Activated gamma-delta T cell treated with anti-CD3 and anti-CD28 coated beads, Interleukin-2, amount 50 U/mL, for 16 hours (primary cell): ENCODE measurements at places on chromosomes 2 and 18.

GRCh38 chr2:171957061-171957460 is 34.8 kb downstream of the HAT1 start:
- no peak for DNase-seq

DNA sequence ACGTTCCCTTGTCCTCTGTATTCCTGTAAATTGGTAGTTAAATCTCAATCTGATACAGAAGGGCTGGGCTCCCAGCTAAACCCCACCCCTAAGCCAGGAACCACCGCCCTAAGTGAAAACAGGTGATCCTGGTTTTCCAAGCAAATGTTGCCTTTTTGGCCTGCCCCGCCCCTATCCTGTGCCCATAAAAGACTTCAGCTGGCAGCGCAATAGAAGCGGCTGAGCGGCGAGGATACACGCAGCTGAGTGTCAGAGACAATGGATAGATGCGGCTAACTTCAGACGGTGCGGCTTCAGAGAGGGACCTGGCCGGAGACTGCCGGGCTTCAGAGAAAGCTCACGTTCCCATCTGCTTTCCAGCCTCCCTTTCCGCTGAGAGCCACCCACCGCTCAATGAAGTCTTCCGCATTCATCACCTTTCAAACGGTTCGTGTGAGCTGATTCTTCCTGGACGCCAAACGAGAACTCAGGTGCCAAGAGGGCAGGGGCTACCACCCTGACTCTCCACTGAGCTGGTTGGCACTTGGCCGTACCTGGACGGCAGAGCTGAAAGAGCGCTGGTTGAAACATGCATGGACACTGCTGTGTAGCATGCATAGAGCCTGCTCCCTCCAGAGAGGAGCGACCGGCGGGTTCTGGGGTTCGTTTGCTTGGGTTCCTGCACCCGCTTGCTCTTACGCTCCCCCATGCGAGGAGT is 49.5 kb upstream of the POLE4 start:
- DNase-seq, result no peak

GRCh38 chr2:194674043-194674442 is 983.0 kb upstream of the SLC39A10 start:
- no peak for DNase-seq

- no peak for DNase-seq
Observed at GRCh38 chr18:12318857-12319256, 10.8 kb downstream of the TUBB6 start.

DNA sequence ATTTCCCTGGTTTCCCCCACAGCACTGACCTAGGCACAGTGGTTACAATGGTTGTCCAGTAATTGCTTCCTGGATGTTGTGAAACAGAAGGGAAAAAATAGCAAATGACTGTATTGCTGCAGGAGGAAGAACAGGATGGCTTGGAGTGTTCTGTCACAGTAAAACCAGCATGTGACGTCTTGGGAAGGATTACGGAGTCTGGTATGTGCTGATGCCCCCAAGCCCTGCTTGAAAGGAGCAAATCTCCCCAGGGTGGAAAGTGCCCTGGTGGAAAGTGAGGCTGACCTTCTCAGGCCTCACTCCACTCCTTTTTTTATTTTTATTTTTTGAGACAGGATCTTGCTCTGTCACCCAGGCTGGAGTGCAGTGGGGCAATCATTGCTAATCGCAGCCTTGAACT is 7.8 kb downstream of the RAB11FIP5 start:
- no peak for DNase-seq

DNA sequence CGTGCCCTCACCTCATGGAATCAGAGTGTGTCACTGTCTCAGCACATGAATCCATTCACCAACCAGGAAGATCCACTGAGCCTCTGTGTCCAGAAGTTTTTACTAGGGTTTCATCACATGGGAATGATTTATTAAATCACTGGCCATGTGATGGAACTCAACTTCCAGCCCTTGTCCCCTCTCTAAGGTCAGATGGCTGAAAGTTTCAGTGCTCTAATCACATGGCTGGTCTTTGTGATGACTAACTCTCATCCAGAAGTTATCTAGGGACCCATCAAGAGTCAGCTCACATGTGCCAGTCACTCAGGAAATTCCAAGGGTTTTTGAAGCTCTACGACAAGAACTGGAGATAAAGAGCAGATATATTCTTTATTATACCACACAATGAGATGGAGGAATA is 140.5 kb upstream of the GYPC start:
- no peak for DNase-seq

DNA sequence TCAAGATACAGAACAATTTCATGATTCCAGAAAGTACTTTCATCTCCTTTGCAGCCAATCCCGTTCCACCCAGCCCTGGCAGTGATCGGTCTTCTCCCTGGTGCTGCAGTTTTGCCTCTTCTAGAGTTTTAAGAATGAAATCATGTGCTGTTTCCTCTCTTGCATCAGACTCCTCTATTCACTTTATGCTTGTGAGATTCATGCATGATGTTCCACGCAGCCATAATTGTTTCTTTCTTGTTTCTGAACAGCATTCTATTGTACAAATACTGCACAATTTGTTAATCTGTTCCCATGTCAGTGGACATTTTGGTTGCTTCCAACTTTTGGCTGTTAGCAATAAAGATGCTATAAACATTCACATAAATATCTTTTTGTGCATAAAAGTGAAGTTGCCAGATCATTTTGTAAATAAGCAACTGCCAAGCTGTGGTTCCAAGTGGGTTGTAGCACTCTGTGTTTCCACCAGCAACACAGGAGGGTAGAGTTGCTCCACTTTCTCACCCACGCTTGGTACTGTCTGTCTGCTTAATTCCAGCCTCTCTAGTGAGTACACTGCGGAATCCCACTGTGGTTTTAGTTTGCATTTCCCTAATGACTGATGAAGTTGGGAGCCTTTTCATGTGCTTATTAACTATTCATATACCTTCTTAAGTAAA is 104.5 kb downstream of the TWIST2 start:
- DNase-seq, result no peak

DNA sequence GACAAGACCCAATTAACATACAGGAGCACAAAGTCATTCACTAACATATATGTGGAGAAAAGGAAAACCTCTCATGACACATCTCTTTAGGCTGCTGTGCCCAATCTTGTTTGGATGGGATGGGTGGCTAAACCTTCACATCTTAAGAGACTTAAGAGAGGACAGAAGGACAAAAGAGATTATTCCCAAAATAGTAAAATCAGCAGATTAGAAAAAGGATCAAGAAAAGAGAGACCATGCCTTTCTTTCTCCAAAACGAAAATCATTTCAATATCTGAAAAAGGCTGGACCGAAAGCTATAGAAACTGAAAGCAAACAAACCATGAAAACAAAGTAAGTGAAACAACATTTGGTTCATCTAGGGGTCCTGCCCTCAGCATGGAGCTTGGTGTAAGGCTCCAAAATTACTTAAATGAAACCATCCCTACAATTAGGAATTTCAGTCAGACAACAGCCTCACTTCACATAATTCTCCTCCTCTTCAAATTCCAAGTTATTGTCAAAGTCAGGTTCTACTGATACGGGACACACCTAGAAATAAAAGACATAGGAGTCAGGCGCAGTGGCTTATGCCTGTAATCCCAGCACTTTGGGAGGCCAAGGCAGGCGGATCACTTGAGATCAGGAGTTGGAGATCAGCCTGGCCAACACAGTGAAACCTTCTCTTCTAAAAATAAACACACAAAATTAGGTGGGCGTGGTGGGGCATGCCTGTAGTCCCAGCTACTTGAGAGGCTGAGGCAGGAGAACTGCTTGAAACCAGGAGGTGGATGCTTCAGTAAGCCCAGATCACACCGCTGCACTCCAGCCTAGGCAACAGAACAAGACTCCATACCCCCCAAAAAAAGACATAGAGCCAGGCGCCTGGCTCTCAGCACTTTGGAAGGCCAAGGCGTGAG is 5.2 kb downstream of the STARD7 start:
- DNase-seq, result no peak

DNA sequence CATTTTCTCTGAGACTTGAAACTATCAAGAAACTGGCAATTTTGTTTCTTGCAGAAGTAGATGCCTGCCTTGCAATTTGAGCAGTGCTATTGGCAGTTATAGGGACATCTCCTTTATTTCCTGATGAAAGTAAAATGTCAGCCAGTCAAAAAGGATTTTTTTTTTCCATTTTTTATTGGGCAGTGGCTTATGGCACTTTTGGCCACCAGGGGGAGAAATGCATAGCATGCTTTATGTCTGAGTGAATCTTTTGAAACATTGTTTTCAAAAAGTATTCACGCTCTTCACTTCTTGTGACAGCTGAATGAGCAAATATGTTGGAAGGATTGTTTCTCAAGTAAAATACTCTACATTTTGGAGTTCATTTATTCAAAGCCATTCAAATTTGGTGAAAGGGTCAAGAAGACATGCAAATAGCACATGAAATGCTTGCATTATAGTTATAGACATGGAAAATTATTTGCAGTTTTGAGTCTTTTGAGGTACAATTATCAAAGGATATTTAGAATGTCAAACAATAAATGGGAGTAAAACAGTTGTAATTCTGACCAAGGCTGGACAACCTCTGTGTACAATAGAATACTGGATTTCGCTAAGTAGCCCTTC is 491.0 kb downstream of the CDH2 start:
- DNase-seq, result no peak

- no peak for DNase-seq
Observed at GRCh38 chr2:235841863-235842262, 326.3 kb downstream of the GBX2 start.

GRCh38 chr18:35024965-35025364 is 16.2 kb upstream of the MAPRE2 start:
- DNase-seq, result no peak

GRCh38 chr18:48541026-48541746 is 2.4 kb downstream of the CTIF start:
- no peak for DNase-seq

- no peak for DNase-seq
Observed at GRCh38 chr2:213411582-213412289, 127.5 kb downstream of the SPAG16 start.

GRCh38 chr2:231118614-231118942 is 6.3 kb downstream of the HTR2B start:
- no peak for DNase-seq

DNA sequence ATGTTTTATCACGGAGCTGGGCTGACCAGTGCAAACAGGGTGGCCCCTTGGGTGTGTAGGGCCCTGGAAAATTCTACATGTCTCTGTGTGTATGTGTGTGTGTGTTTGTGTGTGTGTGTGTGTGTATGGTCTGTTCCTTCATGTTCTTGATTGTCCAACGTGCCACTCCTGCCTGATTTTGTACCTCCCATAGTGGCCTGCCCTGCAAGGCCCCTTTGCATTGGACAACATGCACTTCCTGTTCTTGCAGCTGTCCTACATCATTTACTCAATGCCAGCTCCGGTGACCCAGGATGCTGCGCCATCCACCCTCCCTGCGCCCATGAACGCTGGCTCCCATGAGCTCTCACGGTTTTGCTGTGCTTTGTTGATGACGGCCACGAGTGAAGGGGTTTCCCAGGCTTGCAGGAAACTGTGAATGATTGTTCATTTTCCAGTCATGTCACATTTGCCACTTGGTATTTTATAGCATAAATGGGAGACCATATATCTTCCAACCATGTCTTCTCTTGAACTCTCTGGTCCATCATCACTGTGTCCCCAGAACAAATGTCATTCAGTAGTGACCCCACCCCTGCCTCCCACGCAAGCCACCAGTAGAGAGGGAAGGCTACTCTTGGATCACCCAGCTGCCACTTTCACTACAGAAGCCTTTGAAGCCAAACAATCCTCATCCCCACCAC is 69.7 kb upstream of the NCK2 start:
- DNase-seq, result no peak

DNA sequence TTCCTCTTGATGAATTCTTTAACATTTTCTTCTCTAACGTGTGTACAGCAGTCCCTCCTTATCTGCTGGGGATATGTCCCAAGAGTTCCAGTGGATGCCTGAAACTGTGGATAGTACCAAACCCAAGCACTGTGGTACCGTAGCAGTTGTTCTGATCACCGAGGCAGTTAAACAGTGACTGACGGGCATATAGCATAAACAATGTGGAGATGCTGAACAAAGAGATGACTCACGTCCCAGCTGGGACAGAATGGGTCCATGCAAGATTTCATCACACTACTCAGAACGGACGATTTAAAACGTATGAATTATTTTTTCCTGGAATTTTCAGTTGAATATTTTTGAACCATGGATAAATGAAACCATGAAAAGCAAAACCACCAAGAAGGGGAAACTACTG is 54.5 kb upstream of the SPAG16 start:
- DNase-seq, result no peak
